ENCODE measurements at places on chromosomes 11 and 22. TPM values are rescaled to one million over a fixed set of nuclear protein-coding genes. Genes with fewer than 3 reads are reported as not detected.

The APOBEC3H gene
- total RNA-seq: not detected

The MISFA gene
- total RNA-seq: not detected

The RAG1 gene
- 1.3 TPM for total RNA-seq

The LRRC56 gene
- total RNA-seq: 2.3 TPM

The GLYATL2 gene
- 0.38 TPM for total RNA-seq

The CHRNA10 gene
- total RNA-seq: 0.81 TPM

The C11orf54 gene
- 18.5 TPM for total RNA-seq

The PKNOX2 gene
- total RNA-seq: 1.6 TPM

The KCTD21 gene
- total RNA-seq: 15.5 TPM

The TRPM5 gene
- total RNA-seq: not detected
